CD4-positive, alpha-beta memory T cell (primary cell): ENCODE measurements at places on chromosomes 5 and 9.

DNA sequence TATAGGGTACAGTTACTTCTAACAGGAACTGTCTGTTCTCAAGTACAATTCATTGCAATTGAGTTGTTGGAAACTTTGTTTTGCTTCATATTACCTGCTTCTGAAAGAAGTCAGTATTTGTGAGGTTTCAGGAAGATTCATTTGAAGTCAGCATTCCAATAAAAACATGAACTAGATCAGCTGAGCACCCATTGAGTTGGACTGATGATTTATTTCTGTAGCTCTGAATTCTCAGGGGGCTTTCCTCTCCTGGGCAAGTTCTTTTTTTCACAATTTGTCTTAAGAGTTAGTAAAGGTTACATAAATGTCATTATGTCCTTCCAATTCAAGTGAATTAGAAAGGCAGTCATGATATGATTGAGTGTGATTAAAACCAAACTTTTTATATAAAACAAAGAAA, 16.2 kb upstream of the KIF2A start:
- H3K27ac ChIP-seq: no peak overlapping the region
- peaks cover 60% of the 10 kb centered on the region for H3K4me1 ChIP-seq
- no peak for DNase-seq
- H3K36me3 ChIP-seq: no peaks in the 10 kb centered on the region

DNA sequence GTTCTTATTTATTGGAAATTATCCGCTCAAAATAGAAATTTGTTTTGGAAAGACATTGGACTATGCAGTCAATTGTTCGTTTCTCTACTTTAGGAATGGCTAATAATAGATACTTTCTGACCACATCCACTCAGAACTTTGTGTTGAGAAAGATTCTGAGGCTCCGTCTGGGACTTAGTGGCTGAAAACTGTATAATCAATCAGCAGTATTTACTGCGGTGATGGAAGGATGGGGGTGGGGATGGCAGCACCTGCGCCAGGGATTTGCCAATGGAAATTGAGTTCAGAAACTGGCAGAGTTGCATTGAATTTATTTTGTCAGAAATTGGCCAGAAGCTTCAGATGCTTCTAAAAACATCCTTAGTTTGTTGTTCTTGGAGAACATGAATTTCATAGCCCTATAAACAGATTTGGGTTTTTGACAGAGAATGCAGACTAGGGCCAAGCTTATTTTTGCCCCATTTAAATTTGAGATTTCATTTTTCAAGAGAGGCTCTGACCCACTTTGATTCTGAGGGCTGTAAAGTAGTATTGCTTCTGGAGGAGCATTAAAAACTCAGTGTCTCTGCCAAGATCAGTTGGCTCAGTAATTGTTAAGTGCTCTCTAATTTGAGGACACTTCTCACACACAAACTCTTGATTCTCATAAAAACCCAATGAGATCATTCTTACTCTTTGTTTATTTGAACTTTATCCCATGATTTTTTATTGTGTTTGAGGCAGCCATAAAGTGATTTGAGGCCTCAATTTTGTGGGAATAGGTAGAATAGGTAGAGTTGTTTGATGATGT, 215.1 kb downstream of the CD180 start:
- no peaks in the 10 kb centered on the region for H3K4me1 ChIP-seq
- H3K4me3 ChIP-seq: no peak overlapping the region
- DNase-seq: no peak
- H3K27me3 ChIP-seq: no peaks in the 10 kb centered on the region

GRCh38 chr5:39167141-39167971, 52.0 kb downstream of the FYB1 start:
- no peak for DNase-seq
- no peak overlapping the region for H3K4me3 ChIP-seq
- H3K4me1 ChIP-seq: peaks cover 100% of the 10 kb centered on the region

DNA sequence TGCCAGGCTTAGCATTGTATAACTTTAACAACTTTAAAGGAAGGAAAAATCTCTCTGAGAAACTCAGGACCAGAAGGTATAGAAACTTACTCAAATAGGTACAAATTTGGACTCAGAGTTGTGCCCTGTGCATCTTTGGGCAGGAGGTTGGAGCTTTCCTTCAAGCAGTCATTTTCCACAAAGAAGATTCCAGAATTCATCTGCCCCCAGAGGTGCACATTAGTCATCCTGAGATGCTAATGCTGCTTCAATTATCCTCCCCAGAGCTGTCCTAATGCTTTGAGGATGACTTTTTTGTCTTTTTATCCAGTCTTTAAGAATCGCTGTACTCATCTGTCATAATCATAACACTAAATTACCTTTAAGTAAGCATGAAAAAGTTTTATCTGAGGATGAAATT, 243.0 kb upstream of the WWC1 start:
- H3K4me3 ChIP-seq: no peak overlapping the region
- H3K27me3 ChIP-seq: no peaks in the 10 kb centered on the region
- no peaks in the 10 kb centered on the region for H3K36me3 ChIP-seq
- H3K27ac ChIP-seq: no peak overlapping the region

DNA sequence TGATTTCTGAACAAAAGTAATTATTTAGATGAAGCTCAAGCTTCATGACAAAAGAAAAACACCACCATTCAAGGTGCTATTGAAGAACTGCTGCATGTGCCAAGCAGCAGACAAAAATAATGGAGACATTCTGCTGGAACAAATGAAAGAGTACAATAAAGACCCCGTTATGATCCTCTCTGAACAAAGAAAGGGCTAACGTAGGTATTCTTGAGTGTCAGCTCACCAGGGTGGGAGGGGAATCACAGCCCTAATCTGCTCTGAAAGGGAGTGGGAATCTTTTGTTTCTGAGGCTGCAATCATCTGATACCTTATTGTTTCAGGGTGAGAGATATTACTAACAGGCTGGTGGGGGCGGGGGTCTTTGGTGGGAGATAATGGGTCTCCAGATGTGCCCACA, 15.4 kb downstream of the CEMIP2 start:
- no peak overlapping the region for H3K4me3 ChIP-seq
- H3K36me3 ChIP-seq: peaks cover 17% of the 10 kb centered on the region
- no peak for DNase-seq
- no peak overlapping the region for H3K27ac ChIP-seq
- no peaks in the 10 kb centered on the region for H3K27me3 ChIP-seq

- no peak overlapping the region for H3K4me3 ChIP-seq
- no peak for DNase-seq
- H3K4me1 ChIP-seq: no peaks in the 10 kb centered on the region
- no peaks in the 10 kb centered on the region for H3K27me3 ChIP-seq
Measured at GRCh38 chr9:126366366-126367011, 39.9 kb downstream of the MVB12B start.

DNA sequence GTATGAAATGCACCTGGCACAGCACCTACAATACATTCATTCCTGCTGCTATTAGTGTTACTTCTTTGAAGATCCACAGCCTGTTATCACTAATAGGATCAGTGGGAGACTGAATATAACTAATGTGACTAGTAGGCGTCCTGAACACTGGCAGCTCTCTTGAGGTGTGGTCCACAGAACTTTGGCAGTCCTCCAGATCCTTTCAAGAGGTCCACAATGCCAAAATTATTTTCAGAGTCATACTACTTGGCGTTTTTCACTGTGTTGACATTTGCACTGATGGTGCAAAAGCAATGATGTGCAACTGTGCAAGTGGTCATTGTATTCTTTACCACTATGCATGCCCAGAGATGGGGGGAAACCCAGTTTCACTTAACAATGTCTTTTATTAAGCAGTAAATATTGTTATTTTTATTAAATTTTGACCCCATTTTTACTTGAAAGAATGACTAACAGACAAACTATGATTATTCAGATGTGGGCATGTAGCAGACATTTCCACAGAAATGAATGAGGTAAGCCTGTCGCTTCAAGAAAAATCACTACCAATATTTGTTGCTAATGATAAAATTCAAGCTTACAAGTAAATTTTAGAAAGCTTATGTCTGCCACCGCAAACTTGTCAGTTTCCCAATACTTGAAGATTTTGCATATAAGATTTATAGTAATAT, 48.9 kb downstream of the ADRB2 start:
- no peak overlapping the region for H3K27ac ChIP-seq
- H3K36me3 ChIP-seq: no peaks in the 10 kb centered on the region
- H3K27me3 ChIP-seq: no peaks in the 10 kb centered on the region
- no peak overlapping the region for H3K4me3 ChIP-seq
- no peaks in the 10 kb centered on the region for H3K4me1 ChIP-seq

GRCh38 chr5:33834334-33834733, 57.5 kb downstream of the ADAMTS12 start:
- no peak overlapping the region for H3K4me3 ChIP-seq
- H3K4me1 ChIP-seq: no peaks in the 10 kb centered on the region
- no peaks in the 10 kb centered on the region for H3K27me3 ChIP-seq
- no peaks in the 10 kb centered on the region for H3K36me3 ChIP-seq
- DNase-seq: no peak

DNA sequence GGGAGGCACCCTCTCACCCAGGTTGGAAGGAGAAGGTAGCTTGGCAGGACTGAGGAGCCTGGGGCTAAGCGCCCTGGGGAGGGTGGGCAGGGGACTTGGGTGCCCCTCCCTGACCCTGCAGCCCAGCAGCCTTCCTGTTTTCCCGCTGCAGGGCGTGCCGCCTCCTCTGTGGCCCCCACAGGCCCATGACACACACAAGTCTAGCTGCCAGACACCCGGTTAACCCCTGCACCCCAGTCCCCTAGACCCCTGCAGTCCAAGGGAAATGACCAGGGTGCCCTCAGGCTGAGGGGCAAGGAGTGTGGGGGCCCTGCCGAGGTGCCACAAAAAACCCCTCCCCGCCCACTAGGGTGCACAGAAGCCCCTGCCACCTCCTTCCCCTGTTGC, 33.0 kb downstream of the GOLGA2 start:
- H3K27ac ChIP-seq: no peak overlapping the region
- H3K36me3 ChIP-seq: no peaks in the 10 kb centered on the region
- DNase-seq: no peak
- H3K4me3 ChIP-seq: no peak overlapping the region
